ENCODE measurements at places on chromosomes 6 and 20.

GRCh38 chr6:154352898-154353585 is 3.6 kb downstream of the IPCEF1 start:
- peak; percentile 73 for DNase-seq

DNA sequence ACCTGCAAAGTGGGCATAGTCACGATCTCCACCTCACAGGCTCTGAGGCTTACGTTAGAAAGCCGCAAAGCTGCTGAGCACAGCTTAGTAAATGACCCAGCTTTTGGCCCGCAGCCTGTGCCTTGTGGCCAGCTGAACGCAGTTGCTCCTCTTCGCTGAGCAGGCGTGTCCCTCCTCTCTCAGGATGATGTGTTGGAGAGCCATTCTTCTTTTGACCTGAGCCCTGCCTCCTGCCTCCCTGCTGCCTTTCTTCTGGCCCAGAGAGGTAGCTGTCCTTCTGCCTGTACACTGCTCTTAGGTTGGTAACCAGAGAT is 47.6 kb upstream of the MYL9 start:
- DNase-seq, result no peak

GRCh38 chr6:164108869-164109769 is 694.6 kb downstream of the QKI start:
- DNase-seq, result no peak

DNA sequence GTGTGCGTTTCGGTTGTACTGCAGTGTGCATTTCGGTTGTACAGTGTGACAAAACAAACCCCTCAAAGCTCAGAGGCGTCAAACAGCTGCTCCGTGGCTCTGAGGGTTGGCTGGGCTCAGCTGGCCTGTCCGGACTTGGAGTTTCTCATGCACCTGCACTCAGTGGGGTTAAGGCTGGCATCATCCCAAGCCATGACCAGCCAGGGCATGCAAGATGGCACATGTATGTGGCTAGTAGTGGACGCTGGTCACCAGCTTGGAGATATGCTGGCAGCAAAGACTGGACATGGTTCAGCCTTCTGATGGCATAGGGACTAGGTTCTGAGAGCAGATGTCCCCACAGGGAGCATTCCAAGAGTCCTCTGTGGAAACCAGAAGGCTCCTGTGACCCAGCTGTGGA is 187.2 kb downstream of the CDH4 start:
- DNase-seq, result no peak

DNA sequence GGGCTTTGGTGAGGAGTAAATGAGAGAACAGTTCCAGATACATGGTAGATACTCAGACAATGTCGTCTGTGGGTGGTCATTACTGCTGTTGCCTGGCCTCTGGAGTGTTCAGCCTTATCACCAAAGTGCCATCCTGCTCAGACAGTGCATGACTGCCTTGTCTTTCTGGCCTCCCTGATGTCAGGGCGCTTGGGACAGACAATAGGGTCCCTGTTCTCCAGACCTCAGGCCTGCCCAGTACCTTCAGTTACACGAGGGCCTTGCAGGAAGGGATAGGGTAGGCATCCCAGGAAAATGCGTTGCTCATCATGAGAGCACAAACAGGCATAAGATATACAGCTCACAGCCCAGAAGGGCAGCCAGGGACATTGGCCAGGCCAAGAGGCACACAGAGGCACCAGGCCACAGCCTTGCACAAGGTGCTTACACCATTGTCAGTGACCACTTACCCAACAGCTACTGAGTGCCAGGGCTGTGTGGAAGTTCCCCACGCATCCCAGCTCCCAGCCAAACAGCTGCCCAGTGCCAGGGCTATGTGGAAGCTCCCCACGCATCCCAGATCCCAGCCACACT is 27.4 kb downstream of the BPIFB1 start:
- DNase-seq, result no peak

DNA sequence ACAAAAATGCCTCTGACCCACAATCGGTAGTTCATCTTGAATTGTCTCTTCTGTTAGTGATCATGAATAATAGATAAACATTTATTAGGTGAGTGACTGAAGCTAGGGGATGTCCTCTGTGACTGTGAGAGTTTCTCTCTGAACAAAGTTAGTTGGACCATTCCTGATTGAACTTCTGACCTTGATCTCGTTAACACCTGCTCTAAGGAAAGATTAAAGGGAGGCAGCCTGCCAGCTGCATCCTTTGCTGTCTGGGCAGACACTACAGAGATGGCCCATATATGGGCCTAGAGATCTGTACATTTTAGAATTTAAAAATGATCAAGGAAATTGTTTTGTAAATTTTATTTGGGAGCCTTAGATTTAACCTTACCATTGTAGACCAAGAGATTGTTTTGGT is 27.3 kb downstream of the MAPK14 start:
- no peak for DNase-seq

DNA sequence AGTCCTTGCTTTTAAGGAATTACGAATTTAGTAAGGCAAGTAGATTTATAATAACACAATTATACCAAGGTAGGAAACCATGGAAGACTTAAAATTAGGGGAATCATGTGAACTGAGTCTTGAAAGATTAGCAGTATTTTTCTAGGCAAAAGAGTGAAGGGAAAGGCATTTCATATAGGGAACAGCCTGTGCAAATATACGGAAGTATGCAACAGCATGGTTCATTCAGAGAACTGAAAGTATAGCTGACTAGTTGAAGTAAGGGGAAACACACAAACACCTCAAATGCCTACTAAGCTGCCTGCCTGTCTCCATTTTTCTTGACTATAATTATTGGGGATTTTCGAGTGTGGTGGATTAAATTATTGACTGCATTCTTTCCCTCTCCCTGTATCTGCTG is 39.0 kb upstream of the ECHDC1 start:
- no peak for DNase-seq

DNA sequence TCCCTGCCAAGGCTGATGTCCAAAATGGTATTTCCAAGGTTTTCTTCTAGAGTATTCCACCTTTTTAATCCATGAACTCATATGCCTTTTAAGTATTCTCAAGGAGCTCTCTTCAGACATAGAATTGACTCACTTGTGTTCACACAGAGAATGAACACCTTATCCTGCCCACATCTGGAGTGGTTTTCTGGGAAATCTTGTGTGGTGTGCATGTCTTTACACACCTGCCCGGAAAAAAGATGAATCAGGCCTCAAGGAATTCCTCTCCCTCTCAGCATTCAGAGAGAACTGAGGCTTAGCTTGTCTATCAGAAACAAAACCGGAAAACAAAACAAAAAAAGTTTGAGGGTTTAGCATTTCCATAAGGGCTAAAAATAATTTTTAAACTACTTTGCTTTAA is 148.8 kb downstream of the TFAP2A start:
- DNase-seq, result no peak
